ENCODE measurements at places on chromosomes 2 and 18. TPM values are rescaled to one million over a fixed set of nuclear protein-coding genes. Genes with fewer than 3 reads are reported as not detected.

DNA sequence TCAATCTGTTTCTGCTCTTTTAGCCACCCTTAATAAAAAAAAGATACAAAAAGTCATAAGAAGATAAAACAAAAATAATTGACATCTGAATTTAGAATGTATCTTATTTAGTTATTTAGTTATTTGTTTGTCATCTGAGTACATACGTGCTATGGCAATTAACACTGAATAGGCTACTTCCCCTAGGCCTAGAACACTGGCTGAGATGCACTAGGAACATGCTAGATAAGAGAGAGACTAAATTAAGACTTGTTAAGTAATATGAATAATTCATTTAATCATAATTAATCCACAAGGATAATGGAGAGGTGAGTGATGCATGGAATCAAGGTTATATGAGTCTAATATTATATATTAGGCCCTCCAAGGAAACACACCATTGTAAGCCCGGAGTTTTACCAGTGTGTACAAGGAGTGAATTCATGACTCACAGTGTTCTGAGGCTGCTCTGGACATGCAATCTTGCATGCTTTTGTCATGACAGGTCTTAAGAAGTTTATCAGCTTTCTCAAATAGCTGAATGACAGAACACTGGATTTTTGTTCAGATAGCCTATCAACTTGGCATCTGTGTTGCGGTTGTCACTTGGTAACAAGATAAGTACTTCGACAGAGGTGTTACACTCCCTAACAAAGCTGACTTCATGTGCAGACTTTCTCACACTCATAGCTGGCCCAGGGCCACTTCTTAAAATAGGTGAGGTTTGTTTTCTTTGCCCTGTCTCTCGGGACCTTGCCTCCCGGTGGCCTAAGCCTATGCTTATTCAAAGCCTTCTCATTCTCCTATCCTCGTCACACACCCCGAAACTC lies 5.0 kb upstream of the SERPINB2 start:
- DNase-seq = peak; percentile 99

DNA sequence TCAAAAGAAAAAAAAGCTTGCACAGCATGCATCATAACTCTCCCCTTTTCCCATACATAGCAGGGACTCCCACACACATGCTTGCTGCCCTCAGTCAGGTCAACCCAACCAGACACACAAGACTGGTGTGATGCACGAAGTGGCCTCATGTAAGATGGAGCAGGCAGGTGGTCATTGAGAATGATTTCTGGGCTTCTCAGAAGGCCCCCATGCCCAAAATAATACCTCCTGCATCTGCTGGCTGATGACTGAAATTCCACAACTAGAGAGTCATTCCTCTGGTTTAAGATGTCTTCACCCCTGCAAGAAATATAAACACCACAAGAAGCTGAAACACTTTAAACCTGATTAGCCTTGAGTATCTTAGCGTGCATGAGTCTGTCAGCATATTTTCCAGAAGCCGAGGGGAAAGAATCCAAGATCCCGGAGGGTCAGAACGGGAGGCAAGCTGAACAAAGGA lies 131.1 kb downstream of the AFF3 start:
- peak; percentile 80 for DNase-seq

DNA sequence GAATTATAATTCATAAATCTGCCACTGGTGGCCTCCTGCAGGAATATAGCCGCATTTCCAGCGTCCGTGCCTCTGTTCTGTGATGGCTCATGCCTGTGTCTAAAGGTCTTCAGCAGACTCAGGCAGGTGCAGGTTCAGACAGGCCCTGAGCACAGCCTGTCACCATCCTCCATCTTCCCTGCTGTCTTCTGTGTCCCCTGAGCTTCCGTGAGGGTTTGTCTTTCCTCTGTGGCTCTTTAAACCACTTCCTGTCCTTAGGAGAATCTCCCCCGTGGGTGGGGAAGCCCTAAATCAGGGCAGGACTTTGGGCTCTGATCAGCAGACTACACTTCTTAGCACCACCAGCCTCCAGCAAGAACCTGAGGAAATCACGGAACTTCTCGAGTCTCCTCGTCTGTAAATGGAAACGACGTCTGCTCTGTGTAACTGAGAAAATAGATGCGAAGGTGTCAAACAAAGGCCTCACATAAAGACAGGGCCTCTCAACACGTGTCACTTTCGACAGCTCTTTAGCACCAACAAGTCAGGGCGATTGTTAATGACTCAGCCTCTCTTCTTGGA lies 24.1 kb upstream of the NFATC1 start:
- no peak for DNase-seq

- no peak for DNase-seq
Measured at GRCh38 chr2:122328816-122329215, 573.4 kb downstream of the TSN start.

DNA sequence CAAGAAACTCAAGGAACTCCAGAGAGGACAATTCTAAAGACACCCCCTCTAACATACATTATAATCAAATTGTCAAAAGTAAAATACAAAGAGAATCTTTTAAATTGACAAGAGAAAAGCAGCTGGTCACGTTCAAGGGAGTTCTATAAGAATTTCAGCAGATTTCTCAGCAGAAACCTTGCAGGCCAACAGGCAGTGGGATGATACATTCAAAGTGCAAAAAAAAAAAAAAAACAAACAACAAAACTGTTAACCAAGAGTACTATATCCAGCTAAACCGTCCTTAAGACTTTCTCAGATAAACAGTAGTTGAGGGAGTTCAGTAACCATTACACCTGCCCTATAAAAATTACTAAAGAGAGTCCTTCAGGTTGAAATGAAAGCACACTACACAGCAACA lies 33.9 kb downstream of the CCDC138 start:
- no peak for DNase-seq

- no peak for DNase-seq
Measured at GRCh38 chr2:241867776-241868420, 1.6 kb upstream of the RTP5 start.

DNA sequence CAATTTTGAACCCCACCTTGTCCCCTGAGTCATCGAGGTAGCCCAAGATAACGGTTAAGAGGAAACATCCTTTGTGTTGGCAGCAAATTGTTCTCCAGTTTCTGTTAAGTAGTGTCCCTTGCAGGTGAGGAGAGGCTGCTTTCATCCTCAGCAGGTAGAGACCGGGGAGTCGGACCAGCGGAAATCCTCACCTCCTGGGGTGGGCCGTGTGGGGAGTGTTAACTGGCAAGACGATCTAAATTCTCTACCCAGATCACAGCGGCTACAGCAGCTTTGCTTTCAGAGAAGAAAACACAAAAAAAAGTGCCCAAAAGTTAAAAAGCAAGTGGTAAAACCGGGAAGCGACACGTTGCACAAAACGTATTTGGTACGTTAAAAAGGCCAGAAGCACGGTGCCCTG lies 63.2 kb downstream of the ADI1 start:
- DNase-seq = no peak

DNA sequence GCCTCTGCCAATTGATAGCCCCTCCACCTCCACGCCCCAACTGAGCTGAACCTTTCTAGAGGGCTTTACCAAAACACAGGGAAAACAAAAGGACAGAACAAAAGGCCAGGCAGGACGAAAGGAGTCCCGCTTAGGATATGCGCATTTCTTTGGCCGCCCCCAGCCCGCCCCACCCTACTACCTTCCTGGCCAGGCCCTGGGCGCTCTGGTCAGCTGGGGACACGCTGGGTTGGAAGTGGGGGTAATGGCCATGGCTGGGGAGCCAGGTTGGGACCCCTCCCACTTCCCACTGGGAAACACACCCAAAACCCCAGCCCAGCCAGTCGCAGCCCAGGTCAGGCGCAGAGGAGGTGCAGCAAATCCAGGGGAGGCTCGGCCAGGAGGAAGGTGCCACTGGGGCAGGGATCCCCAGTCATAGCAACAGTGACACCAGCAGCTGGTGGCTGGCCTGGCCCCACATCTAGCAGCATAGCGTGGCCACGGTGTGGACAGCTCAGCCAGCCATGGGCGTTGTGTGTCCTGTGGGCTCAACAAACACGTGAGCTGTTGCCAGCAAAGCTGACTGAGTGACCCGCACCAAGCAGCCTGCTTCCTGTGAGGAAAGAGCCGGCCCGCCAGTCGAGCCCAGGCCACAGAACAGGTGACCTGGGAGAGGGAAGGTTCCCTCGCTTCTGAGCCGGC lies 24.6 kb upstream of the B3GNT7 start:
- no peak for DNase-seq

DNA sequence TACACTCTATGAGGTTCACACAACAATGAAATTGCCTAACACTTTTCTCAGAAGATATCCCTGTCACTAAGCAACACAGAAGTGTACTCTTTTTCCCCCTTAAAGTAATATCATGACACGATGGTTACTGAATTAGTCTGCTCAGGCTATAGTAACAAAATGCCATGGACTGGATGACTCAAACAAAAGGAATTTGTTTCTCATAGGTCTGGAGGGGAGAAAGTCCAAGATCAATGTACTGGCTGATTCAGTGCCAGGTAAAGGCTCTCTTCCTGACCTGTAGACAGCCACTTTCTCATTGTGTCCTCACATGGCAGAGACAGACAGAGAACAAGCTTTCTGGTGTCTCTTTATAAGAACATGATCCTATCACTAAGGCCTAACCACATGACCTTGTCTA lies 211.9 kb downstream of the RBM43 start:
- peak; percentile 75 for DNase-seq

GRCh38 chr2:37324536-37324785 lies 172 bp downstream of the PRKD3 start:
- DNase-seq = peak; percentile 72

DNA sequence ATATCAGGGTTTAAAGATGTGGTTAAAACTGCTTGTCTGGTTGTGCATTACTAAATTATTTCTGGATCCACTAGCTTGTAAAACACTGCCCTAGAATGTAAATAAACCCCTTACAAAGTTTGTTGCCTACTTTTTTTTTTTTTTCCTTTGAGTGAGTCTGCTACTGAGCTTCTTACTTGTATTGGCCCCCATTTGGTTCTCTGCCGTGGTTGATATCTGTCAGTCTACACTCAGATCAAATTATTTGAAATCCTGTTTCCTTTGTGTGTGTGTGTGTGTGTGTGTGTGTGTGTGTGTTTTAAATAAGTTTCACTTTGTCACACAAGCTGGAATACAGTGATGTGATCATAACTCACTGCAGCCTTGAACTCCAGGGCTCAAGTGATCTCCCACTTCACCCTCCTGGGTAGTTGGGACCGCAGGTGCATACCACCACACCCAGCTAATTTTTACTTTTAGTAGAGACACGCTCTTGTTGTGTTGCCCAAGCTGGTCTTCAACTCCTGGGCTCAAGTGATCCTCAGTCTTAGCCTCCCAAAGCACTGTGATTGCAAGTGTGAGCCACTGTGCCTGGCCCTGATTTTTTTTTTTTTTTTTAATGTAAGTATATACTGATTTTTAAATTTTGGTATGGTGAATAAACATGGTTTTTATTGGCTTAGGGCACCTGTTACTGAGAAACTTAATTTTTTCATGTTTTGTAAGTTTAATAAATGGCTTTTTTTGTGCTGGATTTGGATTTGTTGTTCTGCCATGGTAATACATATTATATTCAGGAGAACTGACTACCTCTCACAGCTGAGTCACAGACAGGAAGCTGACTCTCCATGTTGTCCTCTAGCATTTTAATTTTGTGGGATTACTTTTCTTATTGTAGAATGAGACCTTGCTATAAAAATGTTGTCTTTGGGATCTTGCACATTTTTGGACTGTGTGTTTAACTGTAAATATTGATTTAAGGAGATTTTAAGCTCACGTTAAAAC lies 48.5 kb downstream of the MAP4K4 start:
- peak; percentile 63 for DNase-seq

- DNase-seq = no peak
Measured at GRCh38 chr18:39329496-39330275, 1764.1 kb upstream of the CELF4 start.

DNA sequence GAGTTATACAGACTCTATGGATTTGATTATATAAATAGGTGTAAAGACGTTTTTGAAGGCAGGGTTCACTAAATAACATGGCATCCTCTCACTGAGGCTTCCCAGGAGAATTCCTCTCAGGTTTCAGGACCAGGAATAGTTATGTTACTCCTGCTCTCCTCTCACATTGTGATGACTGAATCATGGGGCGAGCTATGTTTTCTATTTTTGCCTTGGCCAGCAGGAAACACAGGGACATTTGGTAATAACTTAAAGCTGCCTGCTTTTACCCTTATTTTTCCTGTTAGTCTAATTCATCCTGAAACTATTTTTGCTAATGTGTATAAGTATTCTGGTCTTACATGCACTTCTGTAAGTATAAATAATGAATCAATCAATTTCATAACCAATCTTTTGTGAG lies 115.3 kb upstream of the ITGB6 start:
- DNase-seq = peak; percentile 78

DNA sequence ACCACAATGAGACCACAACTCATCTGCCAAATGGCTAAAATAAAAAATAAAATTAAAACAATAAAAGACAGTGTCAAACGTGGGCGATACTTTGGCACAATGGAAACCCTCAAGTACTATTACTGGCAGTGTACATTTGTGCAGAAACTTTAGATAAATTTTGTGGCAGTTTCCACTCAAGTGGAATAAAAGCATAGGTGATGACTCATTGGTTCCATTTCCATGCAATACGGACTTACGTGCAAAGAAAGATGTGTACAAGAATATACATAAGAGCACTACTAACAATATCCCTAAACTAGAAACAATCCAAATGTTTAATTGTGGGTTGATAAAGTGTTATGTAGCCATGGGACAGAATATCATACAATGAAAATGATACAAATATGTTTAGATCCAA lies 259.0 kb upstream of the HNMT start:
- DNase-seq = no peak

- no peak for DNase-seq
Measured at GRCh38 chr18:67574749-67575148, 58.2 kb upstream of the DSEL start.

GRCh38 chr2:173354582-173355131 lies at the start of gene CDCA7:
TSS of gene CDCA7 (plus strand) at chr2:173354872. CDS start at chr2:173354964, 92 bp downstream.
- peak; percentile 38 for DNase-seq

DNA sequence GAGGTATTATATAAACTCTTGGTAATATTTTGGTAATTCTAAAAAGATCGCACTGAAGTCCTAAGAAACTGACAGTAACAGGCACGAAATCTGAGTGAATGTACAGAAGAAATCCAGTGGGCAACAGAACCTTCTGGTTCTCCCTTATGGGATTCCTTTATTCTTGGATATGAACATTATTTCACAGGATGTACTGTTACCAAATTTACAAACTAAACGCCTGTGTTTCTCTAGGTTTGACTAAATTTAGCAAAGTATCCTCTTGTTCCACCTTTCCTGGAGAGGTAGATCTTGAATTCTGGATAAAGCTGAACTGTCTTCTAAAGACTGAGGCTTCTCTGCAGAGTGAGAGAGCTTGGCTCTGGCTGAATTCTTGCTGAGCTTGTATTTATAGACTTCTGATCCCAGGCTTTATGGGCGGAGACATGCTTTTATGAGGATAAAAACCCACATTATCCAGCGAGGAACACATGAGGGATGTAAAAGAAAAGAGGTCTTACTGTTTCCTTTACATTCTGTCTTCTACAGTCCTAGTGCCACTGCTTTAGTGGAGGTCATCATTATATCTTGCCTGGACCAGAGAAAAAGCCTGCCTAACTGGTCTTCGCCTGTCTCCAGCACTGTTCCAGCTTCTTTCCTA lies 220.8 kb downstream of the CDH2 start:
- no peak for DNase-seq

HNMT gene
- total RNA-seq = 32.2 TPM

AKAIN1 gene
- not detected for total RNA-seq

FSHR gene
- total RNA-seq = not detected

CKAP2L gene
- 26.4 TPM for total RNA-seq

LYPD6 gene
- not detected for total RNA-seq

SERPINB13 gene
- not detected for total RNA-seq

INHBB gene
- not detected for total RNA-seq

ALPP gene
- total RNA-seq = not detected

B3GNT7 gene
- 0.27 TPM for total RNA-seq

TUBA4B gene
- not detected for total RNA-seq

Measured in fibroblast of the aortic adventitia (primary cell).